ENCODE measurements at places on chromosomes 3 and 15.

GRCh38 chr3:172592898-172593669 is 69.9 kb upstream of the TNFSF10 start:
- no peak for DNase-seq

DNA sequence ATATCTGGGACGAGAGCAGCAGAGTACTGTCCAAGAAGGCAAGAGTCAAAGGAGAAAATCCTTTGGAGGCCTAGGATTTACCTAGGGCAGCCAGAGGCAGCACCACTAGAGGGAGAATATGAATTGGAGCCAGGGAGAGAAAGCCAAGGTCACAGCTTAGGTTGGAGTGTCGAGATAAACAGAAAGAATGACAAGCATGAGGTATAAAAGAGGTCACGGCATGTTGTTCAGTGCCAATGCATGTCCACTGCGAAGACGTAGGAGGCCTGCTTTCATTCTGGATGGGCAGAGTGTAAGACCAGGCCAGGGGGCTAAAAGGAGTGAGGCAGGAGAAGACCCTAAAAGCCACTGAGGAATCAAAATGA is 47.2 kb downstream of the THBS1 start:
- no peak for DNase-seq

GRCh38 chr3:190620886-190621608 is 107.2 kb downstream of the IL1RAP start:
- no peak for DNase-seq

- DNase-seq, result no peak
These were observed 100.0 kb downstream of the THBS1 start for GRCh38 chr15:39680868-39681267.

GRCh38 chr3:13461169-13462124 is 18.7 kb upstream of the HDAC11 start:
- peak; percentile 47 for DNase-seq

All from NCI-H2171 treated with DMSO at 0.1 percent for 48 hours (cell line).